ENCODE measurements at places on chromosomes 5 and 9. TPM values are rescaled to one million over a fixed set of nuclear protein-coding genes. Genes with fewer than 3 reads are reported as not detected.

The LIFR gene
- total RNA-seq, result 0.18 TPM

The COL23A1 gene
- 0.18 TPM for total RNA-seq

The F12 gene
- 1.6 TPM for total RNA-seq

The PRELID2 gene
- total RNA-seq, result 4.3 TPM

The NIM1K gene
- 0.83 TPM for total RNA-seq

The CDC25C gene
- 18.4 TPM for total RNA-seq

The ACOT12 gene
- total RNA-seq, result not detected

The FKTN gene
- total RNA-seq, result 11.0 TPM

The FAM193B gene
- 112 TPM for total RNA-seq

DNA sequence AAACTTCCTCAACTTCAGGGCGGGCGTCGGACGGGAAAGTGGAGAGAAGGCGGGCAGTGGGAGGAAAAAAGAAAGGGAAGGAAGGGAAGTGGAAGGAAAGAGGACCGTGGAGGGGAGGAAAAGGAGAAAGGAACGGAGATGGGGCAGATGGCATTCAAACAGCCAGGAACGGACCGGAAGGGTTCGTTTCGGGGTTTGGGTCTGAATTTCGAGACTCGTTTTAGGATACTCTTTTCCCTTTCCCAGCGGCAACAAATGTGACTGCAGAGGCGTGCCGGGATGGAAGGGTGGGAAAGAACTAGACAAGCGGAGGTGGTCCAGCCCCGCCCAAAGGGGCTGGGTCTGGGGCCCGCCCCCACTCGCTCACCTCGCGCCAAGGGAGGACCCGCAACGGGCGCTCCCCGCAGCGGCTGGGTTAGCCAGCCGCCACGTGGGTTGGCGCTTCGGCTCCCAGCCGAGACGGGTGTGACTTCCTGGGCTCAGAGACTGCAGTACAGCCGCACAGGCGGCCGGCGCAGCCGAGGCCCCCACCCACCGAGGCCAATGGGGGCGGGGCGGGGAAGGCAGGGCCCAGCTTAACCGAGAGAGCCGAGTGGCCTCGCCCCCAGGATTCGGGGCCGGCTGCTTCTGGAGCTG, 2.7 kb downstream of the VCAN start:
- peaks cover 37% of the 10 kb centered on the region for H3K4me1 ChIP-seq
- H3K27ac ChIP-seq, result no peak overlapping the region
- peak overlapping the region; percentile 75 for H3K4me3 ChIP-seq

DNA sequence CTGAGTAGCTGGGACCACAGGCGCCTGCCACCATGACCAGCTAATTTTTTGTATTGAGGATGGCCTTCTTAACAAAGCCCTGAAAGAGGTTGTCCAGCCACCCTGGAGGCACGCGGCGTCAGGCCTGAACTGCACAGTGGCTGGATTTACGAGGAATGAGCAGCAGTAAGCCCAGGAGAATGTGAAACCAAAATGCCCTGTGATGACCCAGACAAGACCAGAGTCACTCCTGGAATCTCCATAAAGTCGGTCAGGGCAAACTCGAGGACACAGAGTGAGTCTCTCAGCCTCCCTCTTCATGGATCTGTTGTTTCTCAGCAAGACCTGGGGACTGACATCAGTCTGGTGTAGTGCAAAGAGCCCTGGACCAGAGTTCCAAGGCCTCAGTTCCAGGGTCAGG, 53.2 kb upstream of the C5orf58 start:
- no peaks in the 10 kb centered on the region for H3K4me1 ChIP-seq
- no peak overlapping the region for H3K27ac ChIP-seq
- DNase-seq, result no peak
- H3K4me3 ChIP-seq, result no peak overlapping the region
- no peaks in the 10 kb centered on the region for H3K36me3 ChIP-seq
- peaks cover 14% of the 10 kb centered on the region for H3K27me3 ChIP-seq

- H3K4me1 ChIP-seq, result no peaks in the 10 kb centered on the region
- no peak overlapping the region for H3K4me3 ChIP-seq
- DNase-seq, result no peak
- no peak overlapping the region for H3K27ac ChIP-seq
Measured at GRCh38 chr5:174259696-174260420, 214.4 kb downstream of the NSG2 start.

- H3K27me3 ChIP-seq, result no peaks in the 10 kb centered on the region
- H3K4me3 ChIP-seq, result no peak overlapping the region
- no peaks in the 10 kb centered on the region for H3K36me3 ChIP-seq
- H3K27ac ChIP-seq, result no peak overlapping the region
Measured at GRCh38 chr9:16627967-16628366, 242.5 kb downstream of the BNC2 start.

DNA sequence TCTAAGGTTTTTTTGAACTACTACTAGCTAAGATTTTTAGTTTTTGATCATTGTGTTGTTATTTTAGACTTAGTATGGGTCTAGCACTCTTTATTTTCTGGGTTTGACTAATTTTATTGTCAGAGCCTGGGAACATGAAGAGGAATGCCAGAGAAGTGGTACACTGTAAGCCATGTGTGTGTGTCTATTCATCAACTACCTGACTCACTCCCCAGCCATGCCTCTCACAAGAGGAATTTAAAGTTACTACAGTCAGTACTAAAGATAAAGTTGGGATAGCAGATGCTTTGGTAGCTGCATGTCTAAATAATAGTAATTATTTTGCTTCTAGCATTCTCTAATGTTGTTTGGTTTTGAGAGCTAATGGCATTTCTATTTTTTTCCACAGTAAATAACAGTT, 264.8 kb downstream of the CSNK1G3 start:
- H3K4me1 ChIP-seq, result no peaks in the 10 kb centered on the region
- H3K27ac ChIP-seq, result no peak overlapping the region
- no peak for DNase-seq
- no peak overlapping the region for H3K4me3 ChIP-seq

DNA sequence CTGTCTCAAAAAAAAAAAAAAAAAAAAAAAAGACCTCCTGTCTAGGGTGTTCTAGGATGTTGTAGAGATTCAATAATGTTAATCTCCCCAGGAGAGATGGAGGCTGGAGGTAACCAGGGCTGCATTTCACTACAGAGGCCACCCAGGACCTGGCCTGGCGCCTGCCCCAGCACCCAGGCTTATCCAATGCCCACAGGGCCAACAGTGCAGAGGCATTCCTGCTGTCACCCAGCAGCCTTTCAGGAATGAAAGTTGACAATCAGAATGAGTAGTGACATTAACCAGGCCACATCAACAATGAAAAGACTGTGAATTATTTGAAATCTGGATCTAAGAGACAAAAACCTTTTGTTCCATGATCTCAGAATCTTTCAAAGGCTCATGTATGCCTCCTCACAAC, 36.2 kb upstream of the GABRP start:
- peaks cover 10% of the 10 kb centered on the region for H3K27me3 ChIP-seq
- no peaks in the 10 kb centered on the region for H3K4me1 ChIP-seq
- no peak overlapping the region for H3K4me3 ChIP-seq
- no peak overlapping the region for H3K27ac ChIP-seq
- H3K36me3 ChIP-seq, result no peaks in the 10 kb centered on the region

GRCh38 chr5:40986666-40987065, 77.4 kb downstream of the C7 start:
- H3K4me3 ChIP-seq, result no peak overlapping the region
- no peaks in the 10 kb centered on the region for H3K36me3 ChIP-seq
- H3K27me3 ChIP-seq, result no peaks in the 10 kb centered on the region
- DNase-seq, result no peak
- H3K4me1 ChIP-seq, result no peaks in the 10 kb centered on the region

- H3K4me1 ChIP-seq, result no peaks in the 10 kb centered on the region
- no peaks in the 10 kb centered on the region for H3K36me3 ChIP-seq
- no peak for DNase-seq
- no peak overlapping the region for H3K4me3 ChIP-seq
Measured at GRCh38 chr9:70030156-70030555, 13.5 kb upstream of the MAMDC2 start.

- H3K27ac ChIP-seq, result peak overlapping the region; percentile 81
- DNase-seq, result no peak
- H3K36me3 ChIP-seq, result peaks cover 76% of the 10 kb centered on the region
- no peaks in the 10 kb centered on the region for H3K27me3 ChIP-seq
- peak overlapping the region; percentile 22 for H3K4me3 ChIP-seq
Measured at GRCh38 chr5:119365847-119366539, 10.2 kb downstream of the TNFAIP8 start.

DNA sequence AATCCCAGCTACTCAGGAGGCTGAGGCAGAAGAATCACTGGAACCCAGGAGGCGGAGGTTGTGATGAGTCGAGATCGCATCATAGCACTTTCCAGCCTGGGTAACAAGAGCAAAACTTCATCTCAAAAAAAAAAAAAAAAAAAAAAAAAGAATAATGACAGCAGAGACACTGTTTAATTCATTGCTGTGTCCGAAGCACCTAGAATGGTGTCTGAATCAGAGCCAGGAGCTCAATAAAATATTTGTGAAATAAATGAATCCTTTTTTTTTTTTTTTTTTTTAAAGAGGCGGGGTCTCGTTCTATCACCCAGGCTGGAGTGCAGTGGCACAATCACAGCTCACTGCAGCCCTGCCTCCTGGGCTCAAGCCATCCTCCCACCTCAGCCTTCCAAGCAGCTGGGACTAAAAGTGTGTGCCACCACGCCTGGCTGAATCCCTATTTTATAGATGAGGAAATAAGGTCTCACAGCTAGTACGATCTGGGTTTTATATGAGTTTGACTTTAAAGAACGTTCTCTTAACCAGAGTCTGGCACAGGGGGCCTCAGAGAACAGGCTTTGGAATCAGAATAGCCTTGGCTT, 47.8 kb downstream of the THOC3 start:
- DNase-seq, result no peak
- peaks cover 18% of the 10 kb centered on the region for H3K4me1 ChIP-seq
- H3K27ac ChIP-seq, result no peak overlapping the region
- H3K27me3 ChIP-seq, result no peaks in the 10 kb centered on the region
- peaks cover 27% of the 10 kb centered on the region for H3K36me3 ChIP-seq
- no peak overlapping the region for H3K4me3 ChIP-seq

DNA sequence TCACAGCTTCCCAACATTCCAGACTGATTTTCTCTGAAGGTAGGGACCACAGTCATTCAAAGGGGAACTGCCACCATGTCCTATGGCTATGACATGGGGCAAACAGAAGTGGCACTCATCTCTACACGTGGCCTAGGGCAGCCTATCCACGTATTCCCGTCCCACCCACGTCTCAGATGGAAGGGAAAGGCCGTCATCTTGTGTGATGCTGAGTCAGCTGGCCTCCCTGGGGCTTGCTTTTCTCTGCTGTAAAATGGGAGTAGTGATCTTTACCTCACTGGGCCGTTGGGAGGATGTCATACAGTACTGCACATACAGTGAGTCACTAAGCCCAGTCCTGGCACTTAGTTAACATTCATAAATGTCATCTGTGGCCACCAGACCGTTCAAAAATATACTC, 72.3 kb downstream of the RAPGEF1 start:
- H3K4me3 ChIP-seq, result peak overlapping the region; percentile 71
- H3K27me3 ChIP-seq, result no peaks in the 10 kb centered on the region
- H3K27ac ChIP-seq, result peak overlapping the region; percentile 100
- H3K4me1 ChIP-seq, result peaks cover 95% of the 10 kb centered on the region

- DNase-seq, result no peak
- no peaks in the 10 kb centered on the region for H3K27me3 ChIP-seq
- no peak overlapping the region for H3K4me3 ChIP-seq
- H3K4me1 ChIP-seq, result no peaks in the 10 kb centered on the region
Measured at GRCh38 chr9:76049341-76049740, 158.9 kb downstream of the PCSK5 start.

GRCh38 chr9:114864471-114864870, 58.6 kb upstream of the TNFSF15 start:
- H3K36me3 ChIP-seq, result peaks cover 15% of the 10 kb centered on the region
- no peak overlapping the region for H3K4me3 ChIP-seq
- H3K27me3 ChIP-seq, result peaks cover 15% of the 10 kb centered on the region
- no peak overlapping the region for H3K27ac ChIP-seq
- H3K4me1 ChIP-seq, result peaks cover 12% of the 10 kb centered on the region

GRCh38 chr5:68431601-68432337, 216.2 kb downstream of the PIK3R1 start:
- DNase-seq, result no peak
- no peaks in the 10 kb centered on the region for H3K36me3 ChIP-seq
- no peak overlapping the region for H3K27ac ChIP-seq

- H3K4me1 ChIP-seq, result peaks cover 25% of the 10 kb centered on the region
- H3K36me3 ChIP-seq, result peaks cover 6% of the 10 kb centered on the region
- peak; percentile 67 for DNase-seq
- H3K4me3 ChIP-seq, result no peak overlapping the region
- peaks cover 73% of the 10 kb centered on the region for H3K27me3 ChIP-seq
- H3K27ac ChIP-seq, result peak overlapping the region; percentile 17
Measured at GRCh38 chr5:54881286-54882005, 103.9 kb downstream of the ESM1 start.

GRCh38 chr5:134586866-134587524, 45.6 kb downstream of the SAR1B start:
- no peak overlapping the region for H3K4me3 ChIP-seq
- no peaks in the 10 kb centered on the region for H3K27me3 ChIP-seq
- peak overlapping the region; percentile 14 for H3K27ac ChIP-seq

DNA sequence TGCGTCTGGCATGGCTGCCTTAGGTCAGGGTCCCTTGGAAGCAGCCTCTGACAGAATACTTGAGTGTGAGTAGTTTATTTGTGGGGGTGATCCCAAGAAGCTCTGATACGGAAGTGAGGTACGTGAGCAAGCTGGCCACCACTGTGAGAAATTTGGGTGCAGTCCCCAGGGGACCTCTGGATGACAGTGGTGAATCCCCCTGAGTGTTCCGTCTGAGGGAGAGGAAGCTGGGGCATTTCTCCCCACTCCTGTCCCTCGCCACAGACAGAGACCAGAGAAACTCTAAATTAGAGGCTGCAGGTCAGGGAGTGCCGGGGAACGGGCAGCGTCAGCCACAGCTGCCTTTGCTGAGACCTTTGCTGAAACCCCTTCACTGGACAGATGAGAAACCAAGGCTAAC, 155.9 kb upstream of the COL5A1 start:
- H3K36me3 ChIP-seq, result no peaks in the 10 kb centered on the region
- H3K27ac ChIP-seq, result no peak overlapping the region
- no peaks in the 10 kb centered on the region for H3K4me1 ChIP-seq
- no peak for DNase-seq

DNA sequence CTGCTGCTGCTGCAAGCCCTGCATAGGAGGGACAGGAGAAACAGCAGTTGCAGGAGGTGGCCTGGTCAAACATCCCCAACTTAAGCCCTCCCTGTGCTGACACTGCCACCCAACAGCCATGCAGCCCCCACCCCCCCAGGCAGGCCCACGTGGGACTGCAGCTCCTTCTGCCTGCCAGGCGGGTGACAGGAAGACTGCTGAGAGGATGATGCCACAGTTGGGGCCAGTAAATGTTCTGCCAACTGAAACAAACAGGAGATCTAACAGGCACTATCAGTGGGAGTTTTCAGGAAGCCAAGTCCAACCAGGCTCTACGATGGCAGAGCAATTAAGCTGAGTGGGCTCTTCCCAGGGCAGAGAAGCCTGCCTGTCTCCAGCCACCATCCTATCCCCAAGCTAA, 31.1 kb downstream of the DIRAS2 start:
- peaks cover 3% of the 10 kb centered on the region for H3K27me3 ChIP-seq
- no peak overlapping the region for H3K27ac ChIP-seq
- H3K36me3 ChIP-seq, result no peaks in the 10 kb centered on the region
- no peaks in the 10 kb centered on the region for H3K4me1 ChIP-seq

DNA sequence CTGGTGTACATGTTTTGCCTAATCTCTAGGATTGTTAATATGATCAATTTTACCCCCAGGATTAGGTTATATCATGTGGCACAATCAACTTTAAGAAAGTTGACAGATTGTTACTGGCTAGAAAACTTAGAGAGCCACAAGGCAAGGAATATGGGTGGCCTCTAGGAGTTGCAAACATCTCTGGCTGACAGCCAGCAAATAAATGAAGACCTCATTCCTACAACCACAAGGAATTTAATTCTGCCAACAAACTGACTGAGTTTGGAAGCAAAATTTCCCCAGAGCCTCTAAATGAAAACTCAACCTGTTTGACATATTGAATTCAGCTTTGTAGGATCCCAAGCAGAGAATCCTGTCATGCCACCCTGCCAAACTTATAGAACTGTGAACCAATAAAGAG, 196.4 kb upstream of the PTGER4 start:
- H3K27me3 ChIP-seq, result no peaks in the 10 kb centered on the region
- peaks cover 6% of the 10 kb centered on the region for H3K36me3 ChIP-seq
- no peak overlapping the region for H3K27ac ChIP-seq
- no peak overlapping the region for H3K4me3 ChIP-seq
- DNase-seq, result no peak
- peaks cover 76% of the 10 kb centered on the region for H3K4me1 ChIP-seq

All from activated CD4-positive, alpha-beta memory T cell treated with anti-CD3 and anti-CD28 coated beads, Interleukin-2, amount 10 ng/mL, durations not matched to agents 7 days and 5 days (primary cell).